ENCODE measurements at places on chromosomes 7 and 10. TPM values are rescaled to one million over a fixed set of nuclear protein-coding genes. Genes with fewer than 3 reads are reported as not detected.

The LEP gene
- not detected for total RNA-seq

The STAG3 gene
- 1.6 TPM for total RNA-seq

The EPO gene
- total RNA-seq = not detected

The SND1 gene
- 243 TPM for total RNA-seq

The NPSR1 gene
- total RNA-seq = not detected

The CAMK2B gene
- 0.15 TPM for total RNA-seq

The KCNMA1 gene
- 44.8 TPM for total RNA-seq

The NODAL gene
- not detected for total RNA-seq

The DNA2 gene
- total RNA-seq = 3.1 TPM

The GPRIN2 gene
- not detected for total RNA-seq

Measured in smooth muscle cell of trachea (primary cell).